RPMI8226 (cell line): ENCODE measurements at places on chromosomes 3 and 15.
A peak's percentile ranks its signal among the peaks of the same experiment; 100 is the strongest.

GRCh38 chr3:242602-243355 is 46.2 kb downstream of the CHL1 start:
- no peak for DNase-seq

GRCh38 chr15:92683511-92683834 is 27.9 kb upstream of the FAM174B start:
- peak; percentile 40 for DNase-seq

DNA sequence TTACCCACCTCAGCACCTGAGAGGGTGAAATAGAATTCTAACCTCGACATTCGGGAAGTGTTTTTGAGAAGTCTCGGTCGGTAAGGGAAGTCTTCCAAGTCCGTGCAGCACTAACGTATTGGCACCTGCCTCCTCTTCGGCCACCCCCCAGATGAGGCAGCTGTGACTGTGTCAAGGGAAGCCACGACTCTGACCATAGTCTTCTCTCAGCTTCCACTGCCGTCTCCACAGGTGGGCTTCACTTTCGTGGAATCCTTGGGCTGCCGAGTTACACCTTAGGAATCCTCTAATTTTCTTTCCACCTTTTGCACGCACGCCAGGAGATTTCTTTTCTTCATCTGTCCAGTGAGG is 775 bp downstream of the CCNDBP1 start:
- peak; percentile 43 for DNase-seq

DNA sequence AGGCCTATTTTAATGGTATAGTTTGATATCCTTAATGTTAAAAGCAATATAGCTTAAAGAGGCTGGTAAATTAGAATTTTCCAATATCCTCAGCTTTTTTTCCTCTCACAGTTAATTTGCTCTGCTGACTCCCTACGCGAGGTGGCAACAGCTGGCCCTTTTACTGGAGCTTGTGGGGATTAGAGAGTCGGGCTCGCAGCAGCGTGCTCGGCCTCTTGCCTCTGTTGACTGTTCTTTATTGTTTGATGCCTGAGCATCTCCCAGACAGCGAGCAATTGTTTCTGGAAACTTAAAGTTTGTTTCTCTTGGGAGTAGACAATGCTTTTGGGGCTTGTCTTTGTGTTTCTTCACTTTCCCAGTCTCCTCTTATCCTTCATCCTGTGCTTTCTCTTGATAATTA is 80.8 kb downstream of the OPA1 start:
- DNase-seq: no peak

DNA sequence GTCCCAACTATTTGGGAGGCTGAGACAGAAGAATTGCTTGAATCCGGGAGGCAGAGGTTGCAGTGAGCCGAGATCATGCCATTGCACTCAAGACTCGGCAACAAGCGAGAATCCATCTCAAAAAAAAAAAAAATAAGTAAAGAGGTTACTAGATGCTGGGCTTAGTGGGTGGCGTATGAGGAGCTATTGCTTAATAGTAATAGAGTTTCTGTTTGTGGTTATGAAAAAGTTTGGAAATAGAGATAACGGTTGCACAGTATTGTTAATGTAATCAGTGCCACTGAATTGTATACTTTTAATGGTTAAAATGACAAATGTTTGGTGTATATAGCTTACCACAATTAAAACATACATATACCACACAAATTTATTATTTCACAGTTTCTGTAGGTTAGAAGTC is 14.7 kb upstream of the HHATL start:
- DNase-seq: no peak

DNA sequence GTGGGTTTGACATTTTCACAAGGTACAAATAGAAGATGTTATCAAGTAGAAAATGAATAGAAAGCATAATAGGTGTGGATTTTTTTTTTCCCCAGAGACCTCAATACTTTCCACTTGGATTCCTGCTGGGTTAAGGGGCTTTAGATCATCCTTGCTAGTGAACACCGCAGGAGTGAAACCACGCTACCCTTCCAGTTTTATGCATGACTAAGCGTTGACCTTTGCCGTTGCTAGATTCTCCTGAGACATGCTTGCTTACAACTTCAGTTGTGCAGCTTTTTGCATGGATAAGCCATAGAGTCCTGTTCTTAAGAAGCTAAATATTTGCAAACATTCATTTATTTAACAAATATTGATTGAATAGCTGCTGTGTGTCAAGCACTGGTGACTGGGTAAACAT is 299.7 kb upstream of the LMCD1 start:
- DNase-seq: no peak

- DNase-seq: no peak
Measured at GRCh38 chr3:195085356-195086130, 185.4 kb downstream of the XXYLT1 start.

DNA sequence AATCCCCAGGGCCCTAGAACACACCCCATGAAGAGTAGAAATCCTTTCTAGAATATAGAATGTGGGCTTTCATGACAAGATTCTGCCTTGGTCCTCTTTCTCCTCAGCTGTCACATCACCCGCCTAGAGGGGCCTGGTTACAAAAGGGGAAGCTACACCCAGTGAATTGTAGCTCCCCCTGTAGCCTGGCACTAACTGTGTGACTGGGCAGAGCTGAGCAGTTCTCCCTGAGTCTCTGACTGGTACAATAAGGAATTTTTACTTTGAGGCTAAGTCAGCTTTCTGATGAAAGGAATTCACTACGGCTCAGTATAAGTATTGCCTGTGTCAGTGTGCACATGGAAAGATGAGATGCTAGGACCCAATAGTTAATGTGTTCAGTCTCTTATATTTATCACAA is 28.7 kb upstream of the ZNF148 start:
- DNase-seq: no peak

- DNase-seq: no peak
Measured at GRCh38 chr3:190205739-190206138, 85.0 kb upstream of the P3H2 start.

GRCh38 chr15:89912674-89913396 is at the start of gene ARPIN:
Gene ARPIN (minus strand): TSS chr15:89912952. CDS start chr15:89912835, 117 bp downstream.
- no peak for DNase-seq

GRCh38 chr3:43958005-43958770 is 267.4 kb downstream of the ABHD5 start:
- peak; percentile 66 for DNase-seq

- no peak for DNase-seq
Measured at GRCh38 chr3:128006061-128007032, 45.9 kb upstream of the SEC61A1 start.

- peak; percentile 61 for DNase-seq
Measured at GRCh38 chr3:136819731-136820679, 1.1 kb downstream of the SLC35G2 start.

DNA sequence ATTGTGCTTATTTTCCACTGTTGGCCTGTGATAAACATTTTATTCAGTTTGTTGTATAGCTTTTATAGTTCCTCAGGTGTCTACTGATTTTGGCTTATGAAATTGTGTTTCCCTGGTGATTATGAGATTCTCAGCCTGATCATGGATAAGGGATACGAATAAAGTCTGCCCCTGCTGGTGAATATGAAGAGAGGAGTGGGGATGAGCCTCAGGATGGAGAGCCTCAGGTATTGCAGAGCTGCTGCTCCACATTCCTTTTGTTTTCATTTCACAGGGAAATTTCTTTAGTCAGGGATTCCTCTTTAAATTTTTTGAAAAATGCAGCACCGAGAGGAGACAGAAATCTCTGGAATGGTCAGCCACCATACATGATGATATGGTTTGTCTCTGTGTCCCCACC is 14.7 kb upstream of the RAB6B start:
- DNase-seq: no peak

DNA sequence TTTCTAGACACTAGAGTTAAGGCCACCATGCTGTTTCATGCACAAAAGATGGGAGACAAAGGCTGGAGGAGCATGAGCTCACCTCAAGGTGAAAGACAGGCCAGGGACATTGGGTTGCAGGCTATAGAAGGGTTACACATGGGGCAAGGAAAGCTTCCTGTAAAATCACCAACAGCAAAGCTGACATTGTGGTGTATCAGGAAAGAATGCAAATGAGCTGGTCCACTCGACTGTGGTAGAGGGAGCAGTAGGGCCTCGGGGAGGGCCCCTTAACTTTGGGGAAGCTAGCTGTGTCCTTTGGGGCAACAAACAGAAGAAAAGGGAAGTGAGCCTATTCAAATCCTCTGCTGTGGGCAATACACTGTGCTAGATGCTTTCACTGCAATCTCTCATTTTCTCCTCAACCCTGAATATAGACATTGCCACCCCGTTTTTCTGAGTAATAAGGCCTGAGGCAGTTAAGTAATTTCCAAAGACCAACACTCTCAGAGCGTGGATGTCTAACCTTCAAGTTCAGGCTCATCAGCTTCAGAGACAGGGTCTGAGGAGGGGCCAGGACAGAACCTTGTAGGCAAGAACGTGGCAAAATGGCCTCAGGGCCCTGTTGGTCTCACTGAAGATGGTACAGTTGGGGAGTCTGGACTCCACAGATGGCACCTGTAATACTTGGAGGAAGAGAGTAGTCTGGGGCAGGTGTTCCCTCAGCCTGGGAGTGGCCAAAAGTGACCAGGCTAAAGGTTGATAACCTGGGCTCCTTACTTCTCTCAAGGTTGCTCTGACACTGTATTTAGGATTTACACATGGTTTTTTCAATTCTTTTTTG is 24.1 kb downstream of the CX3CR1 start:
- peak; percentile 93 for DNase-seq

- no peak for DNase-seq
Measured at GRCh38 chr3:78988324-78988723, 779.5 kb downstream of the ROBO1 start.

GRCh38 chr3:40720863-40721262 is 196.1 kb downstream of the ZNF621 start:
- DNase-seq: no peak

GRCh38 chr3:67657192-67657591 is 2.8 kb upstream of the SUCLG2 start:
- no peak for DNase-seq

DNA sequence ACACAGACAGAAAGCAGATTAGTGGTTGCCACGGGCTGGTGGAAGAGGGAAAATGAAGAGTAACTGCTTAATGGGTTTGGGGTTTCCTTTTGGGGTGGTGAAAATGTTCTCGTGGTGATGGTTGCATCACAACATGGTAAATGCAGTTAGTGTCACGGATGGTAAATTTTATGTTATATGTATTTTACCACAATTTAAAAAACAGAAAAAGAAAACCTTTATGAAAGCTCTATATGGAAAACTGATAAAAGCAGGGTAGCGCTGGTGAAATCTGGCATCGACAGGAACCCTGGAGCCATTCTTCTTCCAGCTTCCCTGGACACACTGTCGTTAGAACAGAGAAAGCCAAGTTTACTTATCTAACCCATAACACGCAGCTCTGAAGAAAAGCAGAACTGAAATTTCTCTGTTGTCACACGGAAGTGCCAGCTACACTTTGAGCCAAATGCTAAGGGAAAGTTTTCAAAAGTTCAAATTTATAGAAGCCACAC is 287.7 kb upstream of the NR2F2 start:
- peak; percentile 28 for DNase-seq

GRCh38 chr3:156350781-156351180 is 204.1 kb downstream of the SSR3 start:
- DNase-seq: no peak

GRCh38 chr3:174907628-174908407 is 48.7 kb downstream of the NAALADL2 start:
- DNase-seq: no peak

- DNase-seq: no peak
Measured at GRCh38 chr15:78419367-78419766, 18.6 kb upstream of the IREB2 start.

- DNase-seq: peak; percentile 44
Measured at GRCh38 chr3:185341616-185342458, 21.1 kb upstream of the MAP3K13 start.

DNA sequence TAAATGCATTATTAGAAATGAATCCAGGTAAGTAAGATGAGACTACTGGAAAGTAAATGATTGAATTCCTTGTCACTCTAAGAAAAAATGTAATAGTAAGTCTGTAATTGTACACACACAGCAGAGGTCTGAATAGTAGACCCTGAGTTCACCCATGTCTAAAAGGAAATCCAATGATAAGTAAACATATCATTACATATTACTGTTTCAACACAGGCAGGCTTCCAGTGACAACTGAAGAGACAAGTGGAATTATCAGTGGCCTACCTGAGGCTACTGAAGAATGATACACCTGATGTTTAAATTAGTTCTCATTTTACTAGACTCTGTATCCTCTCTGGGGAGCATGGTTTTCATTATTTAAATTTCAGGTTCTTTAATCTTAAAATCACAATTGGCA is 6.2 kb upstream of the CCNL1 start:
- DNase-seq: no peak

DNA sequence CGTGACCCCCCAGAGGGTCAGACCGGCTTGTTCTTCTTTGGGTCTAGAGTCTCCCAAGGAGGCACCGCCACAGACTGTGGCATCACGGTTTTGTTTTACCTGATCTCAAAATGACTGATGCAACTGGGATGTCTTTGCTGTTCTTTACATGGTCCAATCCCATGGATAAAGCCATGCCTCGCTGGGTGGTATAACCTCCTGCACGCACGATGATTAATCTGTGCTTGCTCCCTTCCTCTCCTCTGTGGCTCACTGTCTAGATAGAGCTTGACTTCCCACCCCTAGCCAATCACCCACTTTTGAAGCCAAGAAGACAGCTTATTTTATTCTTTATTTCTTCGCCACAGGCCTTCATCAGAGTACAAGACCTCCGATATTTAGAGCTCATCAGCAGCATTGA is 36.6 kb upstream of the RHO start:
- DNase-seq: no peak

GRCh38 chr3:66047311-66048050 is 8.8 kb upstream of the MAGI1 start:
- no peak for DNase-seq

GRCh38 chr3:118991775-118992174 is 42.9 kb downstream of the IGSF11 start:
- no peak for DNase-seq

- DNase-seq: no peak
Measured at GRCh38 chr3:59473636-59474035, 423.8 kb upstream of the CFAP20DC start.

GRCh38 chr3:100957261-100957986 is 35.8 kb downstream of the ABI3BP start:
- no peak for DNase-seq

- DNase-seq: no peak
Measured at GRCh38 chr3:38367779-38368178, 21.2 kb downstream of the XYLB start.

DNA sequence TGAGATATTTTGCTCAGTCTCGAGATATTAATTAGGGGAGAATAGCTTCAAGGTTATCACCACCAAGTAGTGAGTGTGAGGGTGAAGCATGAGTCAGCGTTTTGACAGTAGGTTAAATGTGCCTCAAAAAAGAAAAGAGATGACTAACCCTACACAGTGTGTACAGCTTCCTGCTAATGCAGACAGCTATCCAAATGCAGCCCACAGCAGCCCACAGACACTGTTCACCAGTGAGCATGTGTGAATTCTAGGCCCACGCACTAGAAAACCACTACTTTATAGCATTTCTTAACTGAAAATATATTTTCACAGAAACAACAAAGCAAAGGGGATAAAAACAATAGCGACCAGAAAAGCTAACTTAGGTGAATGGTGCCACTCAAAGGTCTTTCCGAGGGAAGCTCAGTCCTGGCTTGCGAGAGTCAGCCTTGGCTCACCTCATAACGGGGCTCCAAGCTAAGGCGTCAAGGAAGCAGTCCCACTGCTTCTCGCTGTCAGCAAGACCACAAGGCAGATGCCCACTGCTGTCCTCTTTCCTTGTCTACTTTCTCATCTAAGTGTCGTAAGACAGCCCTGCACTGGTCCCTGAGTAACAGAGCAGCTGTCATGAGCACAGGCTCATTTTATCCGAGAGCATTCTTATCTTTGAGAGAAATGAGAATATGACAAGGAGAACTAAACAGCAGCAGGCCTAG is 47.6 kb downstream of the TXNRD3 start:
- no peak for DNase-seq
